ENCODE measurements at places on chromosomes 12 and 14.

GRCh38 chr12:93094988-93095737 lies 166.1 kb upstream of the EEA1 start:
- DNase-seq: no peak

- DNase-seq: no peak
Observed at GRCh38 chr14:89963288-89963978, 7.7 kb downstream of the TDP1 start.

DNA sequence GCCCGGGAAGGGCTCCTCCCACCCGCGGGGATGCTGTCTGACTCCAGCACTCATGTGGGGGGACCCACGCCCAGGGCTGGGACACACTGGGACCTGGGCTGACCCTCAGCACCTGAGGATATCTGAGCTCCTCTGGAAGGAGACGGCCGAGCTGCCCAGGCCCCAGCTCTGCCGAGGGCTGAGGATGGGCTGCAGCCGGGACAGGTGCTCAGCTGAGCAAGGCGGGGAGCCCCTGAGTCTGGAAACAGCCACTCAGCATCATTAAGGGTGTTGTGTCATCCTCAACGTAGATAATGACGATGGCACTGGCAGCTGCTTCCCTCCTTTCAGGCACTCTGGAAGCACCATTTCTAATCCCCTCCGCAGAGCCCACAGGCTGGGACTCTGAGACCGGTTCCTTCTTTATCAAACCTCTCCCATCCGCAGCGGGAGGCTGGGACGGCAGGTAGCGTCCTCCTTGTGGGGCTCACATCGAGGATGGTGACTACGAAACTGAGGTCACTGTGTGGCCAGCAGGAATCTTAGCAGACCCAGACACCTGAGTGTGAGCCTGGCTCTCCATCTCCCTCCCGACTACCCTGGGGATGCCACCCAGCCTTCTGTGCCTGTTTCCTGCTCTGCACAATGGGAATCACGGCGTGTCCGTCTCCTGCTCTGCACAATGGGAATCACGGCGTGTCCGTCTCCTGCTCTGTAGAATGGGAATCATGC lies 26.7 kb upstream of the SFSWAP start:
- no peak for DNase-seq

- DNase-seq: no peak
Observed at GRCh38 chr14:88554457-88555286, at the start of gene PTPN21. TSS of gene PTPN21 (minus strand) at chr14:88555007. CDS start at chr14:88550417, 4,590 bp downstream.

GRCh38 chr14:102923201-102923924 lies 900 bp downstream of the AMN start:
- DNase-seq: no peak

- DNase-seq: no peak
Observed at GRCh38 chr12:18323159-18323558, 61.8 kb downstream of the PIK3C2G start.

DNA sequence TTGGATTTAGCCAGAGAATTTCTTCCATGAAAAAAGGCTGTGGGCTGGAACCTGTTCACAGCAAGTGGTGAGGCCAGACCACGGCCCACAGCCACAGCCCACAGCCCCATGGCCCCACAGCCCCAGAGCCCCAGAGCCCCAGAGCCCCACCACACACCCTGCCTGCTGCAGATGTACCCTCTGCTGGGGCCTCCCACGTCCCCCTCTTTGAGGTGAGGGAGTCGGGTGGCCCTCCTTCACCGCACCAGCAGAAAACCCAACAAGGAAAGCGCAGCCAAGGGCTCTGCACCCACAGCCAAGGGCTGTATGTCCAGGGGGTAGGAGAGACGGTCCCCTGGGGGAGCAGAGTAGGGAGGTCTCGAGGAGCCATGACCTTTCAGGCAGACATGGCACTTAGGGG lies 327.5 kb upstream of the DIO3 start:
- no peak for DNase-seq

DNA sequence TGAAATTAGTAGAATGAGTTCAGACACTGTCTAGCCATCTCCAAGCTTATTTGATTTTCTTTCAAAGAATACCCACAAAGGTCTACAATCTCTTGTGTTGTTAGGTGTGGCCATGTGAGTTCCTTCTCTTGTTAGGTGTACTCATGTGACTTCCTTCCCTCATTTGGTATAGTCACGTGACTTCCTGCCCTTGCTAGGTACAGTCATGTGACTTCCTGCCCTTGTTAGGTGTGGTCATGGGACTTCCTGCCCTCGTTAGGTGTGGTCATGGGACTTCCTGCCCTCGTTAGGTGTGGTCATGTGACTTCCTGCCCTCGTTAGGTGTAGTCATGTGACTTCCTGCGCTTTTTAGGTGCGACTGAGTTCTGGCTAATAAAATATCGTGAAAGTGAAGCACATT lies 179.6 kb downstream of the TMX1 start:
- DNase-seq: peak; percentile 74

DNA sequence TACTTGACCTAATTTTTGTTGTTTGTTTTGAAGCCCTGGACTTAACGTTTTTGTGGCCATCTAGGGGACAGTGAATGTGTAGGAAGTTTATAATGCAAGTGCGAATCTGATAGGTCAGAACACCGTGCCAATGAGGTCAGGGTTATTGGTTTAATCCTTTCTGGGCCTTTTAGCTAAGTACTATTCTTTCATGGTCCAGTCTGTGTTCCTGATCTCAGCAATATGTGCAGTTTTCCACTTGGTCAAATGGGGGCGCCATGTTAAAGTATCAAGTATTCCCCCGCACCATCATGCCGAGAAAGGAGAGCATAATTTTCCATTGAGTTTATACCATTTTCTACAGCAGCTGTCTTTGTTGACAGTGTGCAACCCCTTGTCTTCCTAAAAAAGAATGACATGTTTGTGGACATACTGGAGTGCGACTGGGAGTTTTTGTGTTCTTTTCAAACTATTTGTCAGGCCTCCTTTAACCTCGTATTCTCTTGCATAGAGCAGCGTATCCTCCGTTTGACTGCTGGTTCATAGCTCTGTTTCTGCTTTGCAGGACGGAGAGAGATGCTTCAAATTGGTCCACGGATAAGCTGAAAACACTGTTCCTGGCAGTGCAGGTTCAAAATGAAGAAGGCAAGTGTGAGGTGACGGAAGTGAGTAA lies 1.3 kb downstream of the AHSA1 start:
- peak; percentile 31 for DNase-seq

DNA sequence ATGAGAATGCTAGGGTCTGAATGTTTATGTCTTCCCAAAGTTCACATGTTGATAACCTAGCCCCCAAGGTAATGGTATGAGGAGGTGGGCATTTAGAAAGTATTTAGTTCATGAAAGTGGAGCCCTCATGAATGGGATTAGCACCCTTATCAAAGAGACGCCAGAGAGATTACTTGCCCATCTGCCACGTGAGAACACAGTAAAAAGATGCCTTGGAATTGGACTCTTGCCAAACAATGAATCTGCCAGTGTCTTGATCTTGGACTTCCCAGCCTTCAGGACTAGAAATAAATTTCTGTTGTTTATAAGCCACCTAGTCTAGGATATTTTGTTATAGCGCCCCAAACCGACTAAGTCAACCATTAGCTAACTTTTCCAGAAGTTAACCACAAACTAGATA lies 92.0 kb upstream of the SLC38A4 start:
- no peak for DNase-seq

- DNase-seq: no peak
Observed at GRCh38 chr12:65653946-65654629, 170.2 kb upstream of the HMGA2 start.

- DNase-seq: peak; percentile 100
Observed at GRCh38 chr14:74493343-74494261, at the start of gene ISCA2. TSS of gene ISCA2 (plus strand) at chr14:74493765. CDS start at chr14:74493775, 10 bp downstream.

DNA sequence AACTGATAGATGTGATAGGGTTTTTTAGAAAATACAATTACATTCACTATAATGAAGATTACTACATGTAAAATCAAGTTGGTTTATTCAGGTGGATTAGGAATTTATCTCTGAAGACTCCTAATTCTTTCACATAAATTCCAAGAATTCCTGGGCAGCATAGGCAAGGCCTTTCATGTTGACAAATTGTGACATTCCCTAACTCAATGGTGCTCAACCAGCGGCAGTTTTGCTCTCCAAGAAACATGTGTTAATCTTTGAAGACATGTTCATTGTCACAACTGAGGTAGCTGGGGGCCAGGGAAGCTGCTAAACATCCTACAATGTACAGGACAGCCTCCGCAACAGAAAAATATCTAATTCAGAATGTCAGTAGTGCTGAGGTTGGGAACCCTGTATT lies 46.3 kb downstream of the PTPRQ start:
- no peak for DNase-seq

- no peak for DNase-seq
Observed at GRCh38 chr12:61919686-61920085, 340.5 kb upstream of the USP15 start.

All from T-helper 1 cell (primary cell).